ENCODE measurements at places on chromosomes 16 and 17.

DNA sequence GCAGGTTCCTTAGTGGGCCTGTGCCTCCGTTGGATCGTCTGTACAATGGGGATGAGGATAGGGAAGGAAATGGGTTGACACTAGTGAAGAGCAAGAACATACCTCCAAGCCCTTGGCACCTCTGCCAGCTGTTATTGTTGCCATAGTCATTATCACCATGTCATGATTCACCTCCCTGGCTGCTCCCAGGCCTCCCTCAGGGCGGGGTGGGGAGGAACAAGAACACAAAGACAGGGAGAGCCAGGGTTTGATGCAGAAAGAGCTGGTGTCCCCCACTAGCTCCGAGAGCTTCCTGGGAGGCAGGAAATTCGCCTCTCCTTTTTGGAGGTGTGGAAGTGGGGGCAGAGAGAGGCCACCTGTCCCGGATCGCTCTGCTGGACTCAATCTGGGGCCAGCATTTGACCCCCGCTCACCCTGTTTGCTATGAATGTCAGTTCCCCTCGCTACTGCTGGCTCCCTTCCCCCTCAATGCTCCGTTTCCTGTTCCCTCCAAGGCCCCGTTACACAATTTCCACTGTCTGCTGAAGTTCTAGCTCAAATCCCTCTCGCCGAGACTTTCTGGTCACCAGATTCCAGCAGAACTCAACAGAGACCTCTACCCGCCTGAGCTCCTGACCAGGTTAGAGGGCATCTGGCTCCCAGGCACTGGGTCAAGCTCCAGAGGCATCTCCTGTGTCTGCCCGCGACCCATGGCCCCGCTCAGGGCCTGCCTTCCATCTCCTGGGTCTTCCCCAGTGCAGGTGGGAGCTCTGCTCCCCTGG, 9.1 kb downstream of the TIMP2 start:
- DNase-seq, result no peak

GRCh38 chr17:74271901-74272561, 2.0 kb upstream of the DNAI2 start:
- DNase-seq, result no peak

DNA sequence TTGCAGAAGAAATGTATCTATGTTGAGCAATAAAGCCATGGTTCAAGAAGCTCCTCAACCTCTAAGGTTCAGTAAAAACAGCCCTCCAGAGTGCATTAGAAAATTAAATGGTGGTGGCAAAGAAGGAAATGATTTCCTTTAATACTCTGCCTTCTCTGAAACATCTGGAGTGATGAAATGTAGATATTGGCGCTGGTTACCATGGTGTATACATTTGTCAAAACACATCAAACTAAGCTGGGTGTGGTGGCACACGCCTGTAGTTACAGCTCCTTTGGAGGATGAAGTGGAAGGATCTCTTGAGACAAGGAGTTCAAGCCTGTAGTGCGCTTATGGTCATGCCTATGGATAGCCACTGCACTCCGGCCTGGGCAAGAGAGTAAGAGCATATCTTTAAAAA, 6.0 kb downstream of the CAPNS2 start:
- DNase-seq, result no peak

DNA sequence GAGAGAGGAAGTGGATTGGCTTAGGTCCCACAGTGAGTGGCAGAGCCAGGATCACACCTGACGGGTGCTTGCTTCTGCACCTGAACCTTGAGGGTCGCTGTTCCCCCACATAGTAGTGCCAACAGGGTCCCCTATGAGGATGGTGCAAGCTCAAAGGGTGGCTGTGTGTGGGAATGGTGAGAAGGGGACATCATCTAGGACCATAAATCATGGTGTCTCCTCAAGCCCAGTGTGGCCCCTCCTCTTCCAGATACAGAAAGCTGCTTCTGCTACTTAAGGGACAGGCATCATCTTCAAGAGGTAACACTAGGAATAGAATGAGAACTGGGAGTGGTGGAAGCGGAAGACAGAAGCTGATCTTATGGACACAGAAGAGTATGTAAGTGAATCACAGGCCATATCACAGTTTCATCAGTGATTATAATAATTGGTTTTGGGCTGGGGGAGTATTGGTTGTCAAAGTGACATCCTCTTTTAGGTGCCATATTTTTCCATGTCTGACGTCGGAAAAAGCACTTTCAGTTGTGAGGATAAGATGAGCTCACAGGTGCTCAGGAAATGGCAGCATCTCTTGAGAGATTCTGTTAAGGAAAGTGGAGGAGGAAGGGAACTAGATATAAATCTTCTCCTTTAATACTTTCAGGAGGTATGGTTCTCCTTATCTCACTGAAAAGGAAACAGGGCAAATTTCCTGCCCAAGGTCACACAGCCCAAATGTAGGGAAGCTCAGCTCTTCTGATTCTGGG, 83.2 kb upstream of the HNF1B start:
- DNase-seq, result no peak

GRCh38 chr16:49754495-49755312, 101.2 kb downstream of the ZNF423 start:
- peak; percentile 8 for DNase-seq

GRCh38 chr17:83084621-83085056, 5.2 kb downstream of the METRNL start:
- DNase-seq, result no peak

DNA sequence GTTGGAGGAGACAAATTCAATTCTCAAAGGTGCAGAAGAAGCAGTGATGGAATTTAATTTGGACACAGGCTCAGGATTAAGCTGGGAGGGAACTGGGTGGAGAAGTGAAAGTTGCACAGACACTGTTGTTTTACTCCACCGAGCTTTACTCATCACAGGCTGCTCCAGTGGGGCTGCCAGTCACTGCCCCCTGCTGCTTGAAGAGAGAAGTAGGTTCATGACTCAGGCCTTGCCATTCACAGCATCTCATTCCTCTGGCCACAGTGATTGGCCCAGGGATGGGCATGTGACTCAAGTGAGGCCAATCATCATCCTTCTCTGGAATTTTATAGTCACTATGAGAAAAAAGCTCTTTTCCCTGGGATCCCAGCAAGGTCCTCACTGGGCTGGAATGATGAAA, 11.8 kb downstream of the GNAO1 start:
- DNase-seq, result no peak

All from activated naive CD4-positive, alpha-beta T cell treated with anti-CD3 and anti-CD28 coated beads, Interleukin-2, amount 50 U/mL, for 72 hours (primary cell).